ENCODE measurements at places on chromosomes 12 and 14.

DNA sequence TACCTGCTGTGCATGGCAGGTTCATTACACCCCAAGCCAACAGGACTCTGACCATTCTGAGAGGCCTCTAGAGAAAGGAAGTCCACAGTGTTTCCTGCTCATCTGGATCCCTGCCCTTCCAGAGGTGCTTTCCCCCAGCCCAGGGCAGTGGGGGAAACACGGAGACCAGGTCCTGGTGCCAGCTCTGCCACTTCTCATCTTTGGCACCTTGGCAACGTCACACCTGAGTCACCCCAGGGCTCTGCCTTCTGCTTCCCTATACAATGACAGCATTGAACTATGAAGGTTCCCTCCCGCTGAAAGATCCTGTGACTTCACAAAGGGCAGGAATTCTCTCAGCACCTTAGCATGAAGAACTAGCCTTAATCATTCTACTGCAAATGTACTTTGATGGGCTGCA, 74.9 kb downstream of the ANO2 start:
- no peak for DNase-seq

DNA sequence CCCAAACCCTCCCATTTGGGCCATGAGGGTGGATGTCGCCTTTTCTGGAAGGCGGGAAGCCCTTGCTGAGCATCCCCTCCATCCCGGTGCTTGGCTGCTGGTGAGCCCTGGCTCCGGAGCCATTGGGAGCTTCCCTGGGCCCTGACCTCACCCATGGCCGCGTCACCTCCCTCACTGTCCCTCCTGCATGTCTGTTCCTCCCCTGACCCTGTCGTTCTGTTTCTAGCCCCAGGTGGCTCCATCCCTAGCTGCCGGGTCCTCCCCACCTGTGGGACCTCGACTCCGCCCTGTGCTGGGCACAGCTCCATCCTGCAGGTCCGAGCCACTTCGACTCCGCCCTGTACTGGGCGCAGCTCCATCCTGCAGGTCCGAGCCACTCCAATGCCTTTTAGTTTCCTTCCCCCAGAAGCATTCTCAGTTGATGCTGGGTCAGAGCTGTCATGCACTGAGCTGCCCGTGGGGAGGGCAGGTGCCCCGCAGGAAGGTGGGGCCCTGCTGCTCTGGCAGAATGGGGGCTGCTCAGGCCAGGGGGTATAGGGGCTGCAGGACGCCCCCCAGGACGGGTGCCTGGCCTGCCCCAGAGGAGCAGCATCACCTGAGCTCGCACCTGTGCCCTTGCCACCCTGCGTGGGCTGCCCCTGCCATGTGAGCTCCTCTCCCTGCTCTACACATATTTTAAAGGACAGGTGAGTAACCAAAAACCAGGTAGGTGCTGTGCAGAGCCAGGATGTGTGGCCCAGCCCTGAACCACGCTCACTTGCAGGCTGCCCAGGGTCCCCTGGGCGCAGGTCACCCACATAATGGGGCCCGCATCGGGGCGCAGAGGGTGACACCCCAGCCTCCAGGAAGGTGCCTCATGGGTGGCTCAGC, 19.0 kb downstream of the NOC4L start:
- DNase-seq, result no peak

DNA sequence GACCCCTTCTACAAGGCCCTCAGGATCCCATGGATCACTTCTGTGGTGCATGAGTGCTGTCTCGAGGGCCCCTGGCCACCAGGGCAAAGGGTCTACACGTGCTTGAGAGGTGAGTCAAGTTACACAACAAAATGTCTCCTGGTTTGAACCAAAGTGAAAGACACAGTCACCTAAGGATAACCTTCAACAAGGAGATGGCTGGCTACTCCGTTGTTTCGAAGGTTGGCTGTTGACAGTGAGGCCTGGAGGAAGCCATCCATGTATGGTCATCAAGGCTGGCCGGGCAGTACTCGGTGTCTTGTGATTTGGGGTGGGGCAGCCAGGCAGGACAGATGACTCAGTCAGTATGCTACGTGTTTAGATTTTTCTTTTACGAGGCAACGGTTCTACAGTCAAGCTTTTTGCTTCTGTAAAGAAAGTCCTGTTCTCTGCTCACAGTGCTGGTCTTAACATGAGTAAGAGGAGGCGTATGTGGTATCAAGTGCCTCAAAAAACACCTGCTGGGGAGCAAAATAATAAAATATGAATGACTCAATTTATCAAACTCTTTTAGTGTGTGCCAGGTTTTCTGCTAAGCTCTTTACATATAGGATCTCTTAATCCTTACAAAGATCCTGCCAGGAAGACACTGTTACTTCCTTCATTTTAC, 18.0 kb upstream of the NT5DC3 start:
- no peak for DNase-seq

GRCh38 chr12:116236148-116236731, 41.3 kb downstream of the MED13L start:
- peak; percentile 43 for DNase-seq

GRCh38 chr14:85296456-85297210, 233.3 kb upstream of the FLRT2 start:
- DNase-seq, result no peak

GRCh38 chr12:17134315-17134714, 528.4 kb upstream of the LMO3 start:
- DNase-seq, result no peak

- DNase-seq, result no peak
Measured at GRCh38 chr12:119710374-119710964, 42.5 kb downstream of the PRKAB1 start.

GRCh38 chr14:86646696-86647690, 1117.0 kb downstream of the FLRT2 start:
- DNase-seq, result no peak

DNA sequence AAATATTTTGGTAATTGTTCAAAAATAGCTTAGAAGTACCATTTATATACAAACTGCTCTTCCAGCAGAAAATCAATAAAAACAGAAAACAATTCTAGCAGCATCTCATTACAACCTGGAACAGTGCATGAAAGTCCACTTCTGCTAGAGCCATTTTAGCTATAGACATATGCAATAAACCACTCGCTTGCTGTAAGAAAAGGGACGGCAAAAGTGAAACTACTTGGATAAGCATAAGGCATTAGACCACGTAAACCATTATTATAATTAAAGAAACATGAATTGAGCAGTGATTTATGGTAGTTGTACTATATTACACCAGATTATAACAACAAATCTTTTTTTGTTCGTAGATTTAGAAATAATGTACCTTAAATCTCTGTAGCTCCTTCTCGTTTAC, 48.7 kb downstream of the LRIG3 start:
- no peak for DNase-seq

DNA sequence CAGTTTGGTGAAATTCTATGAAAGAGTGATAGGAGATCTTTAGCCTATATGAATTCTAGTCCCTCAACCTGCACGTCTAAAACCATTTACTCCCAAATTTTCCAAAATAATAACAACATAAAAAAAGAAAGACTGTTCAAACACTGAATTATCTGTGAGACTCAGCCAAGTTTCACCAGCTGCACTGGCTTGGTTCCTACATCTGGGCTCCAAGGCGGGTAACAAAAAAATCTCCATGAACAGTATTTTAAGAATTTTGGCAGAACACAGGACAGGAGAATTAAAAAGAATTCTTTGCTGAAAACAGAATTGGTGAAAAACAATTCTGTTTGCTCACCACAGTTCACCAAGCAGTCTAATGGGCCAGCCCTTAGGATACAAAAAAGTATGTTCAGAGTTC, 536.8 kb upstream of the ATP2B1 start:
- DNase-seq, result no peak

DNA sequence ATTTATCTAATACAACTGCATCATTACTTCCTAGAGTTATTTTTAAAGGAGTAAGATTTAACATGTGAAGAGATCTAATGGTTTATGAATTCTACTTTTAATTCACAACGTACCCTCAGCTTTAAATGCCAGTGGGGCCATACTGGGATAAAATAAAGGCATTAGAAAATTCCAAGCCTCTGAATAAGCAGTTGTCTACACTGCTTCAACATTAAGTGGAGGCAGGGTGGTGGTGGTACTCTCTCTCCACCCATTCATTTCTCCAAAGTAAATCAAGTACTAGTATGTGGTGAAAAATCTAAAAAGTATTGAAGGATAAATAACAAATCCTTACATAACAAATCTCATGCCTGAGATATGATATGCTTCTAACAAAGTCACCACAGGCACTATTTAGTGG, 52.4 kb downstream of the FERMT2 start:
- DNase-seq, result no peak

- no peak for DNase-seq
Measured at GRCh38 chr12:64558754-64559153, 51.5 kb upstream of the RASSF3 start.

GRCh38 chr14:102138535-102138934, 1.2 kb upstream of the WDR20 start:
- no peak for DNase-seq

All from CD4-positive, alpha-beta memory T cell (primary cell).